T-helper 9 cell (primary cell): ENCODE measurements at places on chromosomes 7 and 10.

- DNase-seq, result no peak
These were observed 332.5 kb upstream of the ETV1 start for GRCh38 chr7:14321947-14322346.

- no peak for DNase-seq
These were observed 2.5 kb downstream of the LSM8 start for GRCh38 chr7:118186501-118186900.

- no peak for DNase-seq
These were observed 8.1 kb downstream of the FAM171A1 start for GRCh38 chr10:15363031-15363430.

GRCh38 chr10:111303887-111304286, 227.1 kb downstream of the ADRA2A start:
- DNase-seq, result no peak

GRCh38 chr10:95295031-95295755, 4.4 kb upstream of the PDLIM1 start:
- no peak for DNase-seq

- DNase-seq, result no peak
These were observed 26.6 kb downstream of the FGF8 start for GRCh38 chr10:101749047-101750016.

DNA sequence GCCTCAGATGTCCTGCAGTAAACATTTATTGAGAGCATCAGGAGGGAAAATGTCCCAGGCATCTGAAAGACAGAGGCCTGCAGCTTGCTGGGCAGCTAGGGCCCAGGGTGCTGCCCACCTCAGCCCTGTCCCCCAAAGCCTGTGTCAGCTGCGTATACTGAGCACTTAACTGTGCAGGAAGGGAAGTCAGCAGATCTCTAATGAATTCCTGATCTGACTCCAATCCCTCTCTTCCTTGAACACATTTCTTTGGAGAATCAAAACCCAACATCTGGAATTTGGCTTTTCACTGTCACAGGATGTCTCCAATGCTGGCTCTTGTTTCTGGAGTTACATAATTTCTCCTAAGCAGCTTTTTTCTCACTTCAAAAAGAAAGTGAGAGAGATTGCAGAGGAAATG, 364.7 kb upstream of the NFE2L3 start:
- DNase-seq, result no peak

DNA sequence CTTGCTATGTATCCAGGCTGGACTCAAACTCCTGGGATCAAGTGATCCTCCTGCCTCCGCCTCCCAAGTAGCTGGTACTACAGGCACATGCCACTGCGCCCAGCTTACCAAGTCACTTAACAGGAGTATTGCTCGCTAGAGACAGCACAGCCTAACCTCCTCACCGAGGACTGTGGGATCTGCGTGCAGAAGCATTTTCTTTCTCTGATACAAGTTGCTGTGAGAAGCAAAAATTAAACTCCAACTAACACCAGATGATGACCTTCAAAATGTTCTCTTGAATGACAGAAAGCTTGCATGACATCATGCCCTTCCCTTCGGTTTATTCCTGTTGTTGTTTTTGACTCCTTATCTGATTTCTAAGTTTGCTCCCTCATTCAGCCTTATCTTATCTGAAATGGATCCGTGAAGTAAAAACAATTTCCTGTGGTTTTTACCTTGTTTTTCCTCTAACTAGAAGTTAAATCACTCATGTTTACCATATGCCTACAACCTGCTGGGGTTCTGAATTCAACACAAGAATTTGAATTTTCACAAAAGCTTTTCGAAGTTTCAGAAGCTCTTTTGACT, 94.4 kb upstream of the KIF5B start:
- DNase-seq, result no peak

- DNase-seq, result no peak
These were observed 228.4 kb downstream of the PLXNA4 start for GRCh38 chr7:132347858-132348257.

GRCh38 chr10:124963866-124964720, 22.2 kb downstream of the ZRANB1 start:
- DNase-seq, result no peak

DNA sequence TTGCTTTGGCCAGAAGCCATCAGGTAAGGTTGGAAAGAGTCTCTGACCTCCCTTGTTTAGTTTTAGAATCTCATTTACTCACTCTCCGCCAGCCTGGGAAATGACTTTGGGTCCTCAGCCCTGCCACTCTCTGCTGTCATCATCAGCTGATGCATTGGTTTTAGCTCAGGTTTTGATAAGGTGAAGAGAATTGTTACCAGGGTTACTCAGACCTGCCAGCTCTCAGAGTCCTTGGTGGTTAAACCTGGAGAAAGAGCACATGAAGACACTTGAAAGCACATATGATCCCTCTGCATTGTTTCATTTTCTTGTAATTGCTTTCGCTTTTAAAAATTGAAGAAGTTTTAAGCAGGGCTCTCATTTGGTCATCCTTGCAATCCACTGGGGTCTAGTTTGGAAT, 4.0 kb upstream of the CROT start:
- DNase-seq, result no peak

DNA sequence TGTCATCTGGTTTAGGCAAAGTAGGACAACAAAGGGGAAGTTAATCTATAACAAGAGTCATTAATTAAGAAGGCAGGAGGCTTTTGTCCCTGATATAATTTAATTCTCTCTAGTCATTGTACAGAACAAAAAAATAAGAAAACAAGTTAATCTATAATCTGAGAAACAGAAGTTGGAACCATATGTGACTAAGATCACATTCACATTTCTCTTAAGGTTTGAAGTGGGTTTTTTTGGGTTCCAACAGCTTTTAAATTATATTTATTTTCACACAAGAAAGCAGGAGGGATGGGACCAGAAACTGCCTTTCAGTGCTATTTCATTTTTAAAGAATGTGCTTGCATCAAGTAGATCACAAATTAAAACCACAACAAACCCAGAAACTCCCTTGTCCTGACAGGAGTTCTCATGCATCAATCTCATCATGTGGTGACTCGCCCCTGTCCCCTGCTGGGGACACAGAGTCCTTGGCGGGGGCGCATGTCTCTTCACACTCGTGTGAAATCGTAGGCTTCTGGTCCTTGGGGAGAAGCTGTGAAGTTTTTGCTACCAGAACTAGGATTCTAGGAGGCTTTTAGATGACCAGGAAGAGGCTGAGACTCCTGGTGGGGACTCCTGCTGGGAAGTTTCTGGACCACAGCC, 10.1 kb upstream of the OPN4 start:
- DNase-seq, result no peak

DNA sequence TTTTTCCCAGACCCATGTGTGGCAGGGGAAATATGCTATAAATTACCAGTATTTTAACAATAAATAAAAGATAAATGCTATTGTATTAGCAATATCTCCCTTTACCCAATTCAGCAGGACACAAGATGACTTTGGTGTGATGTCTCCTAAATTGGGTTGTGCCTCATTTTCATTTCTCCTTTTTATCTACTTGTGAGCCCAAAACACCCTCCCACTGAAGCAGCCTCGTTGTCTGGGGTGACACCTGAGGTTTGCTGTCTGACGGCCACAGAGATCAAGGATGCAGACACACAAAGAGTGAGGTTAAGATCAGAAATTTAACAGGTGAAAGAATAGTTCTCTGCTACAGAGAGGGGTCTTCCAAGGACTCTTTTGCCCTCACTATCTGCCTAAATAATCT, 27.1 kb upstream of the CC2D2B start:
- DNase-seq, result no peak

- DNase-seq, result no peak
These were observed 112.1 kb downstream of the NSUN6 start for GRCh38 chr10:18539335-18539734.

GRCh38 chr7:45031829-45032228, 31.8 kb downstream of the CCM2 start:
- DNase-seq, result no peak

DNA sequence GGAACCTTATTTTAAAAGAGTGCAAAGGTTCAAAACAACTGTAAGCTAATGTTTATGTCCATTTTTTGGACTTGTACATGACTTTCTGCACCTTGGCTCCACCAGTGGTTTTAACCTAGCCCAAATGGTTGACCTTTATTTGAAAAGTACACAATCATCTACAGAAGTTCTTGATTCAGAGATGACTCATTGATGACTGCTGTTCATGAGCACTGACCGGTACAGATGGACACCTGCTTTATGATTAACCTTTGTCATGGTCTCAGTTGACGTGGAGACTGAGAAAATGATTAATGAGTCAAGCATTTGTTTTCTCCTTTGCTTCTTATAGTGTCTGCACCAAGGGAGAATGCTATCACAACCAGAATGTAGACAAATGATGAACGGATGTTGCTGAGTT, 55.7 kb upstream of the PTER start:
- no peak for DNase-seq

DNA sequence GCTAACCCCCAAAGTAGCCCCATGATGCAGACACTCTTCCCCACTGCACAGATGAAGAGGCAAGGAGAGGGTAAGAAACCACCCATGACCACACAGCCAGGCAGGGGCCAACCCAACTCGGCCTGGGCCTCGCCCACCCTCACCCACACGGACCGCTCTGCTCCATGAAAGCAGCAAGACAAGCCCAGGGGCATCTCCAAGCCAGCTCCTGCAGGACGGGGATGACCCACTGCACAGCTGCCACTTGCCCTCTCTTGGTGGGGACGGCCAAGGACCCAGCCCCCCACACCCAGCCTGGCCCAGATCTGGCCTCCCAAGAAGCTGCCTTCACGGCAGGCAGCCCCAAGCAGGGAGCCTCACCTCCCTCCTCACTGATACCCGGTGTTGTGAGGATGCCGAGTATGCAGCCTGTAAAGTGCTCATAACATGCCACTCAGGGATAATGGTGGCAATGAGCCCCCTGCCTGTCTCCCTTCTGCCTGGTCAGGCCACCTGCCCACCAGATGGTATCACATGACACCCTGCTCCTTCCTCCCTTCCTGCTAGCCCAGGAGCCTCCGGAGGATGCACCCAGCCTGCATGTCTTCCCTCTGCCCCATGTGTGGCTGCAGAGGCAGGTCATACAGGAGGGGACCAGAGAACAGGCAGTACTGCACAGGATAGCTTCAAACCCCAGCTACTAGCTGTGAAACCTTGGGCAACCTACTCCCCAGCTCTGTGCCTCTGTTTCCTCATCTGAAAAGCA, 23.3 kb downstream of the OGDHL start:
- DNase-seq, result no peak

GRCh38 chr10:69007260-69007659, 18.7 kb downstream of the KIFBP start:
- no peak for DNase-seq

DNA sequence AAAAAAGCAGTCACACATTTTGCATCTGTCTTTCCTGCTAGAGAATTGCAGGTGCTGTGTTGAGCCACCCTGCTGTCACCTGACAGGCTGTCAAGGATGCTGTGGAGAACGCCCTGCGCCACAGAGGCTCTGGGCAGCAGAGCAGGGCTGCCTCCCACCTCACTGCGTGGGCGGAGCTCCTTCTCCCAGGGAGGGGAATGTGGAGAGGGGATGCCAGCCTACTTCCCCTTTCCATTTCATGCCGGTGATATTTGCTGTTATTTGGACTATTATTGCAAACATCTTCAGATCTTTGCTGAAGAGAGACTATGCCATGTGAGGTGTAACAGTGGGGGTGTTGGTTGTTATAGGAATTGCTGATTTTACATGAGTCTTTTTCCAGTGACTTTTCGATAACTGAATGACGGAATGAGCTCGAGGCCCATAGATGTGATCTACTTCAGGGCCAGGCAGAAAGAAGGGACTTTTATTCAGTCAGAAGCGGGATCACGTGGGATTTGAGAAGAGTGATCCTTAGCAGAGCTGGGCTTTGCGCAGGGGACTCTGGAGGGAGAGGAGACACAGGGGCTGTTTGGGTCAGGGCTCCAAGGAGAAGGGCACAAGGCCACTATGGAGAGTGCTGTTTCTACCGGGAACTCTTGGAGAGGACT, 13.6 kb upstream of the PRKAG2 start:
- no peak for DNase-seq

DNA sequence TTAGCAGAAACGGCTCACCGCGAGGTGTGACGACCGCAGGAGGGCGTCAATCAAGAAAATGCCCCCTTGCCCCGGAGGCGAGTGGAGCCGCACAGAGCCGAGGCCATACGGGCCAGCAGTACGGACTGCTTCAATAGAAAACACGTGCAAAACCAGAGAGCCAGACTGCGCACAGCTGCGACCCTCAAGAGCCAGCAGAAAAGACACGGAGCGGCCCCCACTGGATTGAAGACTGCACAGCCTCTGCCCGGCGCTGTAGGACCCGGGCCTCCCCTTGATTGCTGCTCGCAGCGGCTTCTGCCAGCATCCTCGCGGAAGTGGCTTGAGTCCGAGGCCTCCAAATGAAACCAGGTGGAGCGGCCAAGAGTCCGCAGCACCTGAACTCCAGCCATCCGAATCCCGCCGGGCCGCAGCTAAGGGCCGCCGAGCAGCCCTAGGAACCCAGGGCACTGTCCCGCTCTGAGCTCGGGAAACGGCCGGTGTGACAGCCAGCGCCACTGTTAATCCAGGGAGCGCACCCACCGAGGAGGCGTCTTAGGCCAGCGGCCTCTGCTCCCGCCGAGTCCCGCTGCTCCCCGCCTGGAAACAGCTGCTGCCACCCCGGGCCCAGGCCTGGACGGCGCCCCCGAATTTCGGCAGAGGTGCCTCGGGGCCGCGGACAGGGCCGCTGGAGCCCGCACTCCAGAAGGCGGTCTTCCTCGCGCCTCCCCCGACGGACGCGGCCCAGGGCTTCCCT, 660 bp upstream of the HHEX start:
- no peak for DNase-seq

- no peak for DNase-seq
These were observed 52.1 kb downstream of the GNAI1 start for GRCh38 chr7:80186721-80187120.

DNA sequence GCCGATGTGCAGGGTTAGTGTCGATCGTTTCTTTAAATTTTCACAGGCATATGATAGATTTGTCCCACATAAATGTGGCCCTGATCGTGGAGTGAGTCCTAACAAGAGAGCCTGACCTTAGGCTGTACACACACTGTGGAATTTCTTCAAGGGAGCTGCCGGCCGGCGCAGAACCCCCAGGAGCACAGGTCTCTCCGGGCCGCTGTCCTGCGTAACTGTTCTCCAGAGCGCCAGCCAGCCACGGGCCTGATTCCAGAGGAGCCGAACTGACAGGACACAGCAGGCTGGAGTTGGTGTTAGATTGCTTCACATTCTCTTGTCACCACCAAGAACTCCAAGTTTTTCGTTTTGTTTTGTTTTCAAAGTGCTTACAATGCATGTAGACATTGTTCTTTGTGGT, 37.3 kb downstream of the SHH start:
- DNase-seq, result no peak

DNA sequence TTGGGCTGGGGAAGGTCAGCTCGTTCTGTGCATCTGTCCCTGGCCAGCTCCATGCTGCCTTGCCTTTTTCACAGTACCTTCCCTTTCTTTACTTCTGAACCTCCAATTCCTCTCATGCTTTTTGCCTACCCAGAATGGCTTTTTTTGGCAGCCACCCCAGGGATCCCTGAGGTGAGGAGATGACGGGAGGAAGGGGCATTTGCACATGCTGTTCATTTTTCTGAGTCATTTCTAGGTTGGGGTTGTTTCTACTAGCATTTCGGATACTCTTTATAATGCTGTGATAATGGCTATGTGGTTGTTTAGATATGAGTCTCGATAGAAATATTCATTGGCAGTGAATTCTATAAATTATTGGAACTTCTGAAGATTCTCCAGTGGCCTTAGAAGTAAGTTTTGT, 415.1 kb upstream of the FZD8 start:
- no peak for DNase-seq

GRCh38 chr10:71629131-71629530, 90.4 kb downstream of the C10orf105 start:
- DNase-seq, result no peak

- no peak for DNase-seq
These were observed 263.4 kb downstream of the CDC14C start for GRCh38 chr7:49187543-49188268.
